ENCODE measurements at places on chromosomes 1 and 21.

- DNase-seq: no peak
Observed at GRCh38 chr1:107277022-107277421, 136.2 kb downstream of the NTNG1 start.

- DNase-seq: no peak
Observed at GRCh38 chr1:152107031-152107983, 7.9 kb downstream of the TCHH start.

- no peak for DNase-seq
Observed at GRCh38 chr1:93196591-93196990, 16.1 kb downstream of the CCDC18 start.

DNA sequence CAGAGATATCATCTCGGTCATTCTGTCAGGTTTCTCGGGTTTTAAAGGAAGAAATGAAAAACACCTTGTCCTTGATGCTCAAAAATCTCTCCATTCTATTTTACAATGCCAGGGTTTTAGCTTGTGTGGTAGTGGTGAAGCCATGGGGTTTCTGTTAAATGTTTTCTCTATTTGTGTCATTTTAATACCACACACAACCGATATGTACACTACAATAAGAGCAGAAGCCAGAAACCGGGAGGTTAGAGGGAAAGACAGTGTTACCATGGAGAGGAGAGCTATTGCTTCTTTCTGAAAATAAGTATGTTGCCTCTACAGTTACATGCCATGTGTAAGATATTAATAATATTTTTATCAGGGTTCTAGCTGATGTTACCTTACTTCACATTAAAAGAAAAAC, 2.8 kb downstream of the SLC35D1 start:
- no peak for DNase-seq

DNA sequence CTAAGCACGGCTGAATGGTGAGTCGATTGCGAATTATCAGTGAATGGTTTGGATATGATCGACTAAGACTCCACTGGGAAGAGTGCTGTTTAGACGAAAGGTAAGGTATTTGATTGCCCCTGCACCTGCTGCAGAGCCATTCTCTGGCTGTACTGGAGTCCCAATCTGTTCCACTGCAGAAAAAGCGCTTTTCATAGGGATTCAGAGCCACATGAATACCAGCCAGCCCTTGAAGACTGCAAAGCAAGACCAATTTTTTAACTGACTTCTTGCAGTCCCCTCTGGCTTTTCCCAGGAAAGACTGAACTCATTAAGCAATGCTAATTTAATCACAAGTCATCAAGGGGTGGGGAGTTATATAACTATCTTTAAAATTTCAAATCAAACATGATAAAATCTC, 1.3 kb downstream of the GREM2 start:
- no peak for DNase-seq

DNA sequence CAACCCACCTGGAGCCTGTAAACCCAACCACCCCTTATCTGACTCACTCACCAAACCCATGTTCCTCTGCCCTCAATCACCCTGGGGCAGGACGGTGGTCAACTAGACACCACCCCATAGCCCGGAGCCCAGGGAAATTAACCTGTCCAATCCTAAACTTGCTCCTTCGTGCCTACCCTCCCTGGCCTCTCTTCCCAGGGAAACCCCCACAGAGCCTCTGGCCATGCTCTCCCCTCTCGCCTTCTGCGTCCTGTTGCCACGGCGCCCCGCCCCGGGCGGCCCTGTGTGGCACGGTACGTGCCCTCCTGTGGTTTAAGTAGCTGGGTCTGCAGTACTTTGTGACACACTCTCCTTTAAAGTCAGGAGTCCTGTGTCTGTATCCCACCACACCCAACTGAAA, 4.0 kb upstream of the FTCD start:
- no peak for DNase-seq

DNA sequence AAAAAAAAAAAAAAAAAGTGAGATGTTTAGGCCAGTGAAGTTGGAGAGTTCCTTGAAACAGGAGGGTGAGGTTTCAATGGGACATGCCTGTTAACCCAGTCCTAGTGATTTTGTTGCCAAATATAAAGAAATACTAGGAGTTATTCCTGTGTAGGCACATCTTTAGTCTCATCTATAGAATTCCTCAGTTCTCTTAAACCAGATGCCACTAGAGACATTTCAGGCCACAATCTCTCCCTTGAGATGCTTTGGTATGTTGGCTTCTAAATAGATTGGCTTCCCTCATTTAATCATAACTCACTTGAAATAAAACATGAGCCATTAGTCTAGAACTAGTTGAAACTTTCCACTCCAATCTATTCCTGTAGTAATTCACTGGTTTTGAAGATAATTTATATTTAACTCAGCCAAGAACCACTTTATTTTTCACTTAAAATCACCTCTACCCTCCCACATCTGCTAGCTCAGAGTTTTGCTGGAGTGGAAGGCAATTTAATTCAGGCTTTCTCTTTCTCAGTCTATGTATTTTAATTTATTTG, 29.8 kb downstream of the GPR137B start:
- DNase-seq: no peak

- no peak for DNase-seq
Observed at GRCh38 chr1:100597784-100598183, 59.8 kb downstream of the GPR88 start.

Measured in activated CD4-positive, alpha-beta T cell treated with anti-CD3 and anti-CD28 coated beads, Interleukin-2, amount 50 U/mL, for 4 hours (primary cell).